Heart left ventricle (tissue), 16 donors: ENCODE measurements at places on chromosomes 2 and 18. TPM values are rescaled to one million over a fixed set of nuclear protein-coding genes. Genes with fewer than 3 reads are reported as not detected.

Gene ATP6V1B1
- not detected for total RNA-seq

GRCh38 chr2:5589183-5589582 lies 103.0 kb upstream of the SOX11 start:
- H3K27ac ChIP-seq, result no peak overlapping the region
- no peaks in the 10 kb centered on the region for H3K27me3 ChIP-seq
- H3K4me1 ChIP-seq, result no peaks in the 10 kb centered on the region
- no peak for DNase-seq
- no peak overlapping the region for H3K4me3 ChIP-seq

DNA sequence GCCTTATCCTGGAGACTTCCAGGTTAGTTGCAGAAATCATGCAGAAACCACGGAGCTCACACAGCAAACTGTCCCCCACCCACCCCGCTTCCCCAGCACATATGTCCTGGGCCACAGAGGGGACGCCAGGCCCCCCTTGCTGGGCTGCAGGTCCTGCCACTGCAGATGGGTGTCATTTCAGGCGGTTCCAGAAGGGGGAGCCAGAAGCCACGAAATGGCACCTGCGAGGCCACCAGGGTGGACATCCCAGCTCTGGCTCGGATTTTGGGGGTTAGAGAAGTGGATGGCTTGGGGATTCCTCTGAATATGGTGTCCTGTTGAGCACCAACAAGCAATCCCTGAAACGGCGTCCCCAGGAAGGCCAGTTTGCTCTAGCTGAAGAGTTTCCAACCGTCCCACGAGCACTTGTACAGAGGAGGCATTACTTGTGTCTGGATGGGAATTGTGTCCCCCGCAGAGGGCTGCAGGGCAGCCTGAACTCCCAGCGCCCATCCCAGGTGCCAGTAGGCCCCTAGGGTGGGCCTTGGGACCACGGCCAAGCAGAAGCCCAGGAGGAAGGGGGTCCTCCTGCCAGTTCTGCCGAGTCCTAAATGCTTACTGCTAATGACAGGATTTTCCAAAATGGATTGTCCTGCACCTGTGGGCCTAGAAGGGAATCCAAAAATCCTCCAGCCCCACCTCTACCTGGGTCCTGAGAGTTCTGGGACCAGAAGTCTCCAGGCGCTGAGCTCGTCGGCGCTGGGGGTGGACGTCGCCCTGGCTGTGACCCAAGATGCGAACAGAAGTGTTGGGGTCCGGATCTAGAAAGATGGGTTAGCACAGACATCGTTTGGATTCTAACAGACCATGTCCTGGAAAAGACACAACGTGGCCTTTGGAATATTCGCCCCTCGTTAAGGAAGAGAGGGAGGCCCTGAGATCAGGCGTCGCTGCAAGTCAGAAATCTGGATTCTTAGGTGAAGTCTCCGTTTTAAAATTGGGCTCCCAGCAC lies 14.6 kb upstream of the NFATC1 start:
- no peak overlapping the region for H3K27ac ChIP-seq
- H3K27me3 ChIP-seq, result no peaks in the 10 kb centered on the region

Gene XPO1
- total RNA-seq, result 74.6 TPM
